Epithelial cell of proximal tubule (primary cell): ENCODE measurements at places on chromosomes 11 and 22.

GRCh38 chr11:3959015-3959902 is 103.8 kb downstream of the STIM1 start:
- DNase-seq, result peak; percentile 84

DNA sequence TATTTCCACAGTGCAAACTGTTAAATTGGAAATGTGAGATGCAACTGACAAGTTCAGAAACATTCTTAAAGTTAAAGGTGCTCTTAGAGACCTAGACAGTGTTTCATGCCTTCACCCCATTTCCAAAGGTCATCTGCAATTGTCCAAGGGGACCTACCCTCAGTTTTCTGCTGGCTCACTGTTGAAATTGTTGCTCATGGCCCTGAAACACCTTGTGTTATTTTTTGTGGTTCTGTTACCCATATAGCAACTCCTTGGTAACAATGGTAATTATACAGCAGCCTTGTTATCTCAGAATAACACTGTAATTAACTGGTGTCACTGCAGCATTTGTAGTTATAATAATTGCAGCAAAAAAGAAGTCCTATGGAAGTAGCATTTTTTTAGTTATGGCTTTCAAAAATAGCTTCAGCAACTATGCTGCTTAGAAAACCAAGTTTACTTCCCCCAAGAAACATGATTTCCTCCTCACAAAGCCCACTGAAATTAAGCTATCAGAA is 49.2 kb upstream of the CCDC34 start:
- no peak for DNase-seq

- peak; percentile 69 for DNase-seq
Observed at GRCh38 chr11:108817976-108818375, 153.1 kb downstream of the DDX10 start.

DNA sequence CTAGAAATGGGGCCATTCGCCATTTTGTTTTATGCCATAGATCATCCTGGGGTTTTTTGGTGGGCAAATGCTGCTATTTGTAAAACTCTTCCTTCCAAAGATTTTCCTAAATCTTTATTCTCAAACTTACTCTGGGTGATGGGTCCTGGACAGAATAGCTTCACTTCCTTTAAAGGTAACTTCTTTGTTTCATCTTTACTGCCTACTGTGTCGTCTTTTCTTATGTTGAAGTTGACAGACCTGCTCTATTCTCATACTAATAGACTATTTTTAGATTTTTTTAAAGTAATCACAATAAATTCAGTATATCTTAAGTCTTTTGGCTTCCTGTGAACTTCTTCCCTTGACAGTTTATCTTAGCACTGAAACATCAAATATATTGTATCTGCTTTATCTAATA is 98.6 kb downstream of the YAP1 start:
- no peak for DNase-seq

DNA sequence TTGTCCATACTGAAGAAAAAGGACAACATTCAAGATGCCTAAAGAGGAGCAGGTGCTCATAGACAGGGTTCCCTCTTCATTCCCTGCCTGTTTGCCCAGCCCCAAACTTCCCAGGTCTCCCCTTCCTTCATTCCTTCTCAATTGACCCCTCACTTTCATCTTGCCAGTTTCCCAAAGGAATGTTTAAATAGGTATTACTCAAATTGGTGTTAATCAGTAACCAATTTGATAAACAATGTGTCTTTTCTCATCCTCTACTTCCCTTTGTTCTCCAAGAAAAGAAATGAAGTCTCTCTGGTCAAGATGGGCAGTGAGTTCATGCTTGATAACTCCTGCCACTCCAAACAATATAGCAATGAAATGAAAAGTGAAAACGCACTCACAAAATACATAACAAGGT is 101.9 kb downstream of the TMPRSS5 start:
- no peak for DNase-seq

DNA sequence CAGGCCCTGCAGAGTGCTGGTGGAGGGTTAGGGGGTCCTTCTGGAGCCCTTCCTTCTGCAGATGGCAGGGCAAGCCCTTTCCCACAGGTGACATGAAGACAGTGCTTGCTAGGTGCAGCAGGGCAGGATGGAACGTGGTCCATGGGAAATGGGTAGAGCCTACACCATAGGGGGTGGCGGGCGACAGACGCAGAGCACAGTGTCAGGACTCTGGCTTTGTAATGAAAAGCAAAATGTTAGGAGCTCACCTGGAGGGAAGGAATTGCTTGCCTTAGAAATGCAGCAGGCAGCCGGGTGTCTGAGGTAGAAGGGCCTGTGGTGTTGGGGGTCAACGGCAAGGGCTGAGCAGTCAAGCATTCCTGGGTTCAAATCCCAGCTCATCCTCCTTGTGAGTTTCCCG is 54.9 kb downstream of the ARHGAP8 start:
- no peak for DNase-seq

GRCh38 chr11:82775736-82776346 is 42.2 kb upstream of the FAM181B start:
- peak; percentile 4 for DNase-seq

GRCh38 chr11:19306179-19306944 is 65.6 kb upstream of the E2F8 start:
- DNase-seq, result no peak
